ENCODE measurements at places on chromosomes 1 and 21.

DNA sequence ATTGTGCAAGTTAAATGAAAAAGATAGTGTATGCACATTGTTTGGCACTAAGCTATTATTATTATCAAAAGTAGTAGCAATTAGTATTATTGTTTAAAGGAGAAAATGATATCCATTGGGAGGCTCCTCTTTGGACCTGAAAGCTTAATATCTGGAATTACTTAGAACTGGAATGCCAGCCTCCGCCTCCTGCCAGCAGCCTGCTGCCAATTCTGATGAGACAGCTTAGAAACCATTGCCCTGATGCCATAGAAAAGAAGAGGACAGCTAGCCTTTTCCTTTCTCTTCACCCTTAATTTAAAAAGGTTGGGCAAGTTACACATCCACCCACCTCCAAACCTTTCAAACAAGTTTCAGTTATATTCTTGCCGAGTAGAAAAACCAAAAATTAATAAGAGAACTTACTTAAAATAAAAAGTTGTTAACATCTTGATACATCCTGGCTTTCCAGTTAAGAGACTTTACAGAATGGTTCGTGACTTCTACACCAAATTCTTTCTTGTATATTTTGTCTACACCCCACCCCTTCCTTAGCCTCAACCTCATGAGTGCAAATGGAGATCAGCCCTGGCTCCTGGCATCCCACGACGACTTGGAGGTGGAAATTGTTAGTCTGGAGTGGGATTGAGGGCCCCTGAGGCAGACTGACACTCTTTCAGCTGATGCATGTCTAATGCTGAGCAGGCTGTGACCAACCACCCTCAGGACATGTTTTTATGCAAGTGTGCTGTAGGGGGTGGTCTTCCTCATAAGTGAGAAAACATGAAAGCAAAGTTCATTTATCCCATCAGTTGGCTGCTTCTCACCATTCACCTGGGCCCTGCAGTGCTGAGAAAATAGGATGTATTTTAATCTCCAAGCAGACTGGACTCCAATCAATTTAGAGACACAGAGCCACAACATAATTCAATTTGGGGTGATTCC, 120.6 kb downstream of the KCNJ15 start:
- no peak for DNase-seq

DNA sequence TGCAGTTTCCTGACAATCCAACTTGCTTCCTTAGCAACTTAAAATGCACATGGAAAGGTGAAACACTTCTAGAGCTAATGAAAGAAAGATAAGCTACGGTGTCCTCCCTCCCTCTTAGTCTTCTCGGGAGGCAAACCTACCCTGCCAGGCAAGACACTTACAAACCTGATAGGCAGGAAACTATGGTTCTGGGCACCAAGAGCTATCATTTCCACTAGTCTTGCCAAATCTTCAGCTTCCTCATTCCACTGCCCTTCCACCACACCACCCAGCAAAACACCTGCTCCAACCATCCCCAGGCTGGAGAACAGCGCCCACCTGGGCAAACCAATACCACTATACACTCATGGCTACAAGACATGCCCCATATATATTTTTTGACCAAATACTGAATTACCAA, 15.2 kb downstream of the NDC1 start:
- DNase-seq = no peak

- DNase-seq = no peak
These were observed 30.0 kb downstream of the FAM78B start for GRCh38 chr1:166136699-166137401.

GRCh38 chr1:21659099-21659923, 9.8 kb downstream of the RAP1GAP start:
- peak; percentile 74 for DNase-seq

DNA sequence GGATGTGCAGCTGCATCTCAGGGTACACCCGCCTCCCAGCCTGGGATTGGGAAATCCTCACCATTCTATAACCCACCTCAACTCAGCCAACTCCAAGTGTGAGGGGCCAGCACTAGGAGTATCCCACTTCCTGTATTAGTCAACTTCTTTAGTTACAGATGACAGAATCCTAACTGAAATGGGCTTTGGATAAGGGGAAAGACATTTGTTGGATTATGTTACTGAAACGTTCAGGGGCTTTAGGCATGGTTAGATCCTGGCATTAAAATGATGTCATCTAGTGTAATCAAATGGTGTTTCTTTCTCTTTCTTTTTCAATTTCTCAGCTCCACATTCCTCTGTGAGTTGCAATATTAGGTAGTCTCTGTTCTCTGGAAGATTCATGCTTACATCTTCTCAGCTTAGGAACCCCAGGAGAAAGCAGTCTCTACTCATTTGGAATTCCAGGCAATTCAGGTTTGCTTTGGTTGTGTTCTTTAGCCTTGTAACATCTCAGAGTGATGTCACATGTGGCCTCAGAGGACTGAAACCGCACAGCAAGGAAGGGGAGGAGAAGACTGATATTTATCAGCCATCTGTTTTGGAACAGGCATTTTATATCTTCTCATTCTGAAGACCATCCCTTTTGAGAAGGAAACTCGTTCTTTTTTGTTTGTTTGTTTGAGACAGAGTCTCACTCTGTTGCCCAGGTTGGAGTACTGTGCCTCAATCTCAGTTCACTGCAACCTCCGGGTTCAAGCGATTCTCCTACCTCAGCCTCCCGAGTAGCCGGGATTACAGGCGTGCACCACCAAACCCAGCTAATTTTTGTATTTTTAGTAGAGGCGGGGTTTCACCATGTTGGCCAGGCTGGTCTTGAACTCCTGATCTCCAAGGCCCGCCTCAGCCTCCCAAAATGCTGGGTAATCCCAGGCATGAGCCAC, 18.9 kb upstream of the TMEM54 start:
- no peak for DNase-seq

GRCh38 chr1:93678946-93679480, 2.6 kb downstream of the BCAR3 start:
- DNase-seq = no peak

DNA sequence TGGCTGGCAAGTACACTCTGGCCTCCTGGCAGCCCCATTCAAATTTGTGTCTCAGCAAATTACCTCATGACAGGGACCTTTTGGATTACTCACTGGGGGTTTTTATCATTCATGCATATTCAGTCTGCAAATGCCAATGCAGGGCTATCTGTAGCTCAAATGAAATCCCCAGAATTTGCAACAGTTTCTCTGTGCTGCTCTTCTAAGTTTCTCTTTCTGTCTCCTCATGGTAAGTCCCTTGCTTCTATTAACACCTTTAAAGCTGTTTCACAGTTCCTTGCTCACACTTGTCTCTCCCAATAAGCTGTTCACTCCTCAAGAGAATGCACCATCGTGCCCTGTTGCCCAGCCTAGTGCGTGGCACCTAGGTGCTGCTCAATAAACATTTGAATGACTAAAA, 3.3 kb upstream of the FAM78B start:
- no peak for DNase-seq

- no peak for DNase-seq
These were observed 56.4 kb downstream of the DISP3 start for GRCh38 chr1:11535316-11535715.

DNA sequence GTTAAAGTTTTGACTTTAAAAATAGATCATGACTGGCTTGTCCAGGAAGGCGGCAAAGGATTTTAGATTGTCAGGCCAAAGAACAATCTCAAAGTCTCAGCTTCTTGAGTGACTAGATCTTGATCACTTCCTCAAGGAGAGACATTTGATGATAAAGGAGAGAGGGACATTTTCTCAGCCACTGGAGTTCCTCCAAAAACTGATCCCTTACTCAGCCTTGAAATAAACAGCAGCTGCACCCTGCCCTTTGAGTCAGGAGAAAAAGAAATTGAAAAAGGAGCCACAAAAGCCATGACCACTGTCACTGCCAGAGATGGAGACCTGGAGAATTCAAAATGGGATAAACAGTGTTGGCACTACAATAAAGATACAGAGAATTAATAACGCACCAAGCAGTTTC, 288.4 kb upstream of the PRMT6 start:
- no peak for DNase-seq

- no peak for DNase-seq
These were observed 138.9 kb downstream of the PLPPR5 start for GRCh38 chr1:98865796-98866195.

- DNase-seq = no peak
These were observed 87.1 kb downstream of the VCAM1 start for GRCh38 chr1:100806601-100807000.

DNA sequence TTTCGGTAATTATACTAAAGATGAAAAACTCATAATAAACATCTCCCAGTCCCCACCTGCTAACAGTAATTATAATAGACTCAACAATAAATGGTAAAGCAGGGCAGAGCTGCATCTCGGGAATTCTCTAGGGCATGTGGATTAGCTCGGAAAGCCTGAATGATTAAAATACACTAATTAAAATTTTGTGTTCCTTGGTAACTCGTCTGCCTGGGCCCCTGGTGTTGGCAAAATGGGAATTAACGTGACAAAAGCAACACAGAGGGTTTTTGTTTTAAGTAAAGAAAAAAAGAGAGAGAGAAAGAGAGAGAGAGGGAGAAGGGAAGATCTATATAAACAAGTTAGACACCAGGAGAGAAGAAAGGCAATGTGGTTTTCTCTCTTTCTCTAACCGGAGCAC, 62.1 kb downstream of the CASZ1 start:
- DNase-seq = no peak

DNA sequence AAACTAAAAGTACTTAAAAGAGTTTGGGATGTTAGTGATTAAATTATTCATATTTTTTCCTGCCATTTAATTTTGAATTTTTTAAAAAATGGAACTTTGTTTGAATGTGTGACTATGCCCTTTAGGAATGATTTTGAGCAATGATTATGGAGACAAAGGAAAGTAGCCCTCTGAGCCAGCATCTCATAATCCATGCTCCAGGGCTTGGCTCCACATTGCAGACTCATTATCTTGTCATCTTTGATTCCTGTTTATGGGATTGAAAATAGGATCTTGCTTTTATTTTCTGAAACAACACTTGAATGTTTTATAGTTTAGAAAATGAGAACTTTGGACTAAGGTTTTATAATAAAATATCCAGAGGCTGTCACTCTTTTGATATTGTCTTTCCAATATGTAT, 14.5 kb downstream of the AXDND1 start:
- no peak for DNase-seq

DNA sequence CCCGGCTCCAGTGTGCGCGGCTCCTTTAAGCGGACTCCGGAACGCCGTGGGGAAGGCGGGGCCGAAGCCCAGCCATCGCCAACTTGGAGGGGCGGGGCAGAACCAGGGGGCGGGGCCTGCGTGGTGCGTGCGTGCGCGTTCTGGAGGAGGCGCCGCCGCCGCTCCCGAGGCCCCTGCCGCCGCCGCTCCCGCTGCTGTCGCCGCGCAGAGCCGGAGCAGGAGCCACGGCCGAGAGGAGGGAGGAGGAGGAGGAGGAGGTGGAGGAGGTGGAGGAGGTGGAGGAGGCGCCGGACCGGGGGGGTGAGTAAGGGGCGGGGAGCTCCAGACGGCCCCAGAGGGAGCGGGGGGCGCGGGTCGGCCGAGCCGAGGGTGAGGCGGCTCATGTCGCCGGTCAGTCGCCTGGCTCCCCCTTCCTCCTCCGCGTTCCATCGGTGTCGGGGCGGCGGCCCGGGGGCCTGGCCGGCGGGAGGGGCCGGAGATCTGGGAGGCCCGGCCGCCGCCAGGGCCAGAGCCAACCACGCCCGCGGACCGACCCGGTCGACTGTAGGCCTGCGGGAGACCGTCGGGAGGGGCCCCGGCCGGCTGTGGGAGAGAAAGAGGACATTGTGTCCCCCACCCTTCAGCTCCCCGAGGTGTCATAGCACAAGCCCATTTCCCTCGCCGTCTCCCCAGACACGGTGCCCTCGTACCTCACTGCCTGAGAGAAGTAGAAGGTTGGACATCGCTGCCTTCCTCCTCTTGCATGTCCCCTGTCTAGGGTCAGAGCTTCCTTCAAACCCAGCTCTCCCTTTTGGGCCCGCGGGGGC, at the start of gene RAP1A:
Gene RAP1A, plus strand, starts transcription at position 155 of the 806 bp plus-strand sequence. CDS start 71,572 bp downstream, outside the sequence.
- peak; percentile 91 for DNase-seq

GRCh38 chr1:234837713-234838112, 227.7 kb upstream of the IRF2BP2 start:
- DNase-seq = no peak

DNA sequence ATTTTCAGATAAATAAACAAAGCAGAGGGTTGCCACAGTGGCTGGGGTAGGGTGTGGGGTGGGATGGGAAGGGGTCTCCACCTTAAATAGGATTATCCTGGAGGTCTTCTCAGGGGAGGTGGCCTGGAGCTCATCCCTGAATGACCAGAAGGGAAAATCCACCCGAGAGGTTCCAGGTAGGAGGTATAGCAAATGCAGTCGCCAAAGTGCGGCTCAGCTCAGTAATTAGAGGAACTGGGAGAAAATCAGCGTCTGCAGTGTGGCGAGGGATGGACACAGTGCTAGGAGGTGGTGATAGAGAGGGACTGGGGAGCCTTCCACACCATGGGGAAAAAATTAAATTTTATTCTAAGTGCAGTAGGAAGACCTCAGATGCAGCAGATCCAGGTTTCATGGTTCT, 584.5 kb downstream of the MATN1 start:
- DNase-seq = no peak

DNA sequence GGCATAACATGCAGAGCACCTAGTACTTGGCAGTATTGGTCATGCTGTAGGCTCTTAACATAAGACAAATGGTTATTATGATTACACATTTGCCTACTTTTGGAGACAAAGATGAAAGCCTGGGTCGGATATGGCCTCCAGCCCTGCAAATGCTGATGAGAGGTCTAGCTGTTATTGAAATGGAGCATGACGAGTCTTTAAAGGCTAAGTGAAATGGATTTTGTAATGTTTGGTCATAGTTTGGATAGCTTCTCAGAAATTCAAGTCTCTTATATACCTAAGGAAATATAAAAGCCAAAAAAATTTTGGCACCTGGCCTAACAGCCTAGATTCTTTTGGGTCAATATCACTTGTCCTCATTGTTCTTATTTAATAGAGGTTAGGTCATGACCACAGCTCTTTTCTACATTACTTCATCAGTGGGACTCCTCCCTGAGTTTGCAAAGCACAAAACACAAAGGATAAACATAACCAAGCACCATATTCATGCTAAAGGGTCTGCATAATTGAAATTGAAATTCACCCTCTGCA, 69.2 kb upstream of the WLS start:
- no peak for DNase-seq

DNA sequence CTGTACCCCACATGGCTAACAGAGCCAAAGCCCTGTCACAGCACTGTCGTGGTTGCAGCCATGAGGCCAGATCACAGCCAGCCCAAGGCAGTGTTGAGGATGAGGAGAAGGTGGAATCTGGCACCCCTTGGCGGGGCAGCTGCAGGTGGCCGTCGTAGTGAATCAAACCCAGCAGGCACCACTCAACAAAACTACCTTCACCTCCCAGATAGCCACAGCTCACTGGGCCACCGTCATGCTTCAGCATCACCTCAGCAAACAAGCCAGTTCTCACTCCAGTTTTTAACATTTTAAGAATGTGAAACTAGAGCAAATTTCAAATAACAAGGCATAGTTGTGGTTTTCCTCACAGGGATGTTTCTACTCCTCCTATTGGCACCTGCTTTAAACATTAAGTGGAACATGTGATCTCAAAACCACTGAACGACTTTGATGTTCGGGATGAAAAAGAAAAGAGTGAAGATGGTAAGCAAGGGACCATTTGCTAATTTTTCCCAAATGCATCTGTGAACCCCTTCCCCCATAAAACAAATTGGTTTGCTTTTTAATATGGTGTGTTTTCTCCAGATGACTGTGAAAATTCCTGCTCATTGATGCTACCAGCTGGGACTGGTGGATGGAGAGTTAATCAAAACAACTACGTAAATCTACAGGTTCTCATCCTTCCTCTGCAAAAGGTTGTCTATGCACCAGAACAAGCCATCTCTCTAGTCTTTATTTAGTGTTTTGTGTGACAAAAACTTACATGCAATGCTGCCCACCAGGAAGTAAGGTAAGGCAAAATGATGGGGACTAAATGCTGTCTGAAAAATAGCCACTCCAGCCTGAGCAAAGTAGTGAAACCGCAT, 45.5 kb downstream of the TOR1AIP2 start:
- DNase-seq = no peak

- no peak for DNase-seq
These were observed 6.3 kb upstream of the CAMSAP2 start for GRCh38 chr1:200732438-200732837.

All from hippocampal formation (tissue), 2 donors.